GM12864 (cell line): ENCODE measurements at places on chromosomes 1 and 21.

DNA sequence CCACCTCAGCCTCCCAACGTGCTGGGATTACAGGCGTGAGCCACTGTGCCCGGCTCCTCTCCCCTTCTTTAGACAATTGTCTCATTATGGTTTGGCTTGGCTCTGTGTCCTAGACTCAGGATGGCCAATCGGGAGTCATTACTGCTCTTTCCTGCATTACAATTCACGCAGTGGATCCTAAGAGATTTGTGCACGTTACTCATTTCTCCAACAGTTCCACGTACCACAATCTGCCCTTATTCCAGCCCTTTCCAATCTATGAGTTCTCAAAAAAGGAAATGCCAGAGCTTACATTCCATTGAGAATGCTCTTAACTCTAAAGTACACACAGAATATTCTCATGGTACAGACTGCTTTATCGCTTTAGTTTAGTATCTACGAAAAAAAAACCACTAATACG, 357.0 kb downstream of the GPATCH2 start:
- DNase-seq, result no peak

GRCh38 chr1:206501881-206502280, 5.5 kb upstream of the RASSF5 start:
- no peak for DNase-seq

DNA sequence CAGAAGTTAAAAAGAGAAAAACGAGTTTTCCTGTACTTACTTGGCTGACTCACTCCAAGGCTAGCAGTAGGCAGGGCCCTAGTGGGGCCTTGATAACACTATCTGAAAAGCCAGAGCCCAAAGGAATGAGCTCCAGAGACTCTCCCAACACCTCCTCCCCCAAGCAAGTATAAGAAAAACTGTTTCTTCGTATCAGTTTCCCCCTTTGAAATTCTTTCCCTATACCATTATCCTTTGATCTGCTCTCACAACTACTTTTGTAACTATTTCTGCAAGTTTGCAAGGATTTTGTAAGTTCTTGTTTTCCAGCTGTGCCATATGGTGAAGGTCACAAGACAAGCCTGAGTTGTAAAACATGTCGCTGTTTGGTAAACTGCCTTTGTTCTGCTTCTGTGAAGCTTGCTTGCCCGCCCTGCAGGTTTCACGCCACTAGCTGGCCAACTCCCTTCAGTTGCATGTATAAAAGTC, 36.5 kb upstream of the KCNJ15 start:
- no peak for DNase-seq

DNA sequence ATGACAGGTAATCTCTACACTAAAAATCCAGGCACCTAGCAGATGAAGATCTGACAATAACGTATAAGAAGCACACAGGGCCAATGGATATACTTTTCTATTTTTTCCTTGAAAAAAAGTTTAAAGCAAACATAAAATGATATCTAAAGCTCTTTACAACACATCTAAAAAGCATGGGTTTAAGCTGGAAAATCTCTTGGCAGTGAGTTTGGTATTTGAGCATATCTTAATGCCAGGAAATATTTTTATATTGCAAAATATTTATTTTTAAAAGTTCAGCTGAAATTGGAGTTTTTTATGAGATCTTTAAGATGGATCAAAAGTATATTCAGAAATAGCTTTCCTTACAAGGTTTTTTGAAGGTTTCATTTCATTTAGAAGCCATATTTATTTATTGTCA, 40.5 kb downstream of the SLC5A9 start:
- DNase-seq, result no peak

GRCh38 chr1:63836830-63837229, 63.0 kb downstream of the ROR1 start:
- DNase-seq, result no peak

DNA sequence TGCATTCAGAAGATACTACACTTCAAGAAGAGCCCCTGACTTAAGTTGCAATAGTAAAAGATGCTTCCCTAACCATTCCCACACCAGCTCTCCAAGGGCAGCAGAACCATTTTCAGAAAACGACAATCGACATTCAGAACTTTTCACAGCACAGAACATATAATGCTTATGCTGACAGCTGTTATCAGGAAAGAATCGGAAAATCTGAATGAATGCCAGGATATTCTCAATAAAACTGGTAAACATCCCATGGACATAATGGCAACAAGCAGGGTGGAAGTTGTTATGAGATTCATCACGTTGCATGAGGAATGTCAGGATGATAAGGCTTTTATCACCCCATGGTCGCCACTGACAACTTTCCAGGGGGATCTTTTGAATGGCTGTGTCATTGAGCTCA, 246.6 kb upstream of the CHRM3 start:
- no peak for DNase-seq

DNA sequence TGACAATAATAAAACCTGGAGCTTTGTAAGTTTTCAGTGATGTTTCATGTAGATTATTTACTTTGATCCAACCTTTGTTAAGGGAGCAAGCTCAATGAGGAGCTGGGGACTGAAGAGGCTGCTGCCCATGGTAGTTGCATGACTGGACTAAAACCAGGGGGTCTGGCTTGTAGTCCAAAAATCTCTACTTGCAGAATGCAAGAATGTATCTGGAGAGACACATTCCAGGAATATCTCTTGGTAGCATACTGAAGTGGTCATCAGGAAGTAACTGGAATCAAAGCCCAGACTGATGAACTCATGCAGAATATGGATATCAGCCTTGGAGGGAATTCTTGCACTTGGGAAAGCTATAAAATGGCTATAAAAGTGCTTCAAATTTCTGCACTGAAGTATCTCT, 5.8 kb upstream of the KIAA0040 start:
- no peak for DNase-seq
